NCI-H510A (cell line): ENCODE measurements at places on chromosomes 1 and 21.

GRCh38 chr1:202013603-202014002 is 3.2 kb downstream of the ELF3 start:
- no peak for DNase-seq

- DNase-seq = no peak
Measured at GRCh38 chr1:63807046-63807445, 33.2 kb downstream of the ROR1 start.

- DNase-seq = peak; percentile 81
Measured at GRCh38 chr1:23528250-23528978, 2.6 kb downstream of the E2F2 start.

DNA sequence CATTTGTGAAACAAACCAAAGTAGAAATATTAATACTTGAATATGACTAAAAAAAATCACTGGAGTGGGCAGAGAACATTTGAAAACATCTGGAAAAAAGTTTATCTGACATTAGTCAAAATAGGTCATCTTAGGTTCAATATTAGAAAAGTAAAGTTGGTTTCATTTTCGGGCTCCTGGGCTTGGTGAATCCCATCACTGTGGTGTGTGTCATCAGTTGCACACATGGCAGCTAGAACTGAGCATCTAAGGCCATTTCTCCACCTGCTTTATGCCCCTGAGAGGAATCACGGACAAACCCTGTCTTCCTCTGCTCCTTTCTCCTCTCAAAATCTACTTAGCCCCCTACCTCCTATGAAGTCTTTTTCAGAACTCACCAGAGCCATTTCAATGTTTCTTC is 5.4 kb downstream of the HSD11B1 start:
- no peak for DNase-seq

GRCh38 chr1:154264454-154264853 is 8.0 kb upstream of the HAX1 start:
- no peak for DNase-seq

- DNase-seq = no peak
Measured at GRCh38 chr1:172898866-172899265, 151.9 kb downstream of the TNFSF18 start.

DNA sequence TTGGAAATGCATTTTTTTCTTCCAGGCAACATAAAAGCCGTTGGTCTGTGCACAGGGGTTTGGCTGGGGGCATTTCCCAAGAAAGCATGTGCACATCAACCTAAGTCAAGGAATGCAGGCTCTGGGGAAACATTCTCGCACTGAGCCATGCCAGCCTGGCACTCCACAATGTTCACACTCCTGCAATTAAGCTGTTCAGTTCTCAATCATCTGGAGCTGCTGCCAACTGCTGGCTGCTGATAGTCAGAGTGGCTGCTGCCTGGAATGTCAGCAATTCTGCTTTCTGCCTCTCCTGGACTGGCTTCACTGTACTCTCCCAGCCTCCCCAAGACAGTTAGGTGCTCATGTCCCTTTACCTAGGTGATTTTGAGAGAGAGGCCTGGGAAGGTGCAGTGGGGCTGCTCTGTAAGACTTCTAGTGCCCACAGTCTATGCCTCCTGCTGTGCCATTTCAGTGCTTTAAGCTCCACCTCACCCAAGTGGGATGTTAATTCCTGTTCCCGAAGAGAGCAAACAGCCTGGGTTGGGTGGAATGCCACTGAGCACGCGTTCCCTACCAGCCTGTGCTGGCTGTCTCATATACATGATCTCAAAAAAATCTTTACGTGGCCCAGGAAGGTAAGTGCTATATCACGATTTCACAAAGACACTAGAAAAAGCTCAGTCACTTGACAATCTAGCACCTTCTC is 131.7 kb downstream of the BRINP2 start:
- DNase-seq = no peak

DNA sequence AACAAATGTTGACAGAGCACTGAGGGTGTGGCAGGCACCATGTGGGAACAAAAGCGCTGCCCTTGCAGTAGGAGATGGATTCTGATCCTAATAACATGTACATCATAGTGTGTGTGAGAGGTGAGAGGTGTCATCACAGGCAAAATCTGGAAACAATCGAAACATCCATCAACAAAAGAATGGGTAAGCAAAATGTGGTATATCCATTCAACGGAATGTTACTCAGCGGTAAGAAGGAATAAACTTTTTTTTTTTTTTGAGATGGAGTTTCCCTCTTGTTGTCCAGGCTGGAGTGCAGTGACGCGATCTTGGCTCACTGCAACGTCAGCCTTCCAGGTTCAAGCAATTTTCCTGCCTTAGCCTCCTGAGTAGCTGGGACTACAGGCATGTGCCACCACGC is 112.3 kb downstream of the ACTL8 start:
- DNase-seq = no peak

DNA sequence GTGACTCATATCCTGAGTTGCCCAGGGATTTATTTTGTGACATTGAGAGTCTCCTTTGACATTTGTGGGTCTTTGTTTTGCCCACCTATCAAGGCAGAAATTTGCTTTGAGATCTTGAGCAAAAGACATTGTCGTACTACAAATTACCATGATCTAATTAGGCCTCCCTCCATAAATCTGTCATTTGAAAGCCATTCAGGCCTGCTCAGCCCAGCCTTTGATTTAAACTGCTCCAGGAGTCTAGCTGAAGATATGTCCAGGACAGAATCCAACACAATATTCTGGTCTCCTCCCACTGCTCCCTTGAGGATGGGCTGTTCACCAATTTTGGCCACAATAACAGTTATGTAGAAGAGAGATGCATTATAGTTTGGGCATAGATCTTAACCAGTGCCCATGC is 86.7 kb downstream of the PROX1 start:
- no peak for DNase-seq

GRCh38 chr1:29961293-29962059 is 725.2 kb downstream of the PTPRU start:
- DNase-seq = no peak

DNA sequence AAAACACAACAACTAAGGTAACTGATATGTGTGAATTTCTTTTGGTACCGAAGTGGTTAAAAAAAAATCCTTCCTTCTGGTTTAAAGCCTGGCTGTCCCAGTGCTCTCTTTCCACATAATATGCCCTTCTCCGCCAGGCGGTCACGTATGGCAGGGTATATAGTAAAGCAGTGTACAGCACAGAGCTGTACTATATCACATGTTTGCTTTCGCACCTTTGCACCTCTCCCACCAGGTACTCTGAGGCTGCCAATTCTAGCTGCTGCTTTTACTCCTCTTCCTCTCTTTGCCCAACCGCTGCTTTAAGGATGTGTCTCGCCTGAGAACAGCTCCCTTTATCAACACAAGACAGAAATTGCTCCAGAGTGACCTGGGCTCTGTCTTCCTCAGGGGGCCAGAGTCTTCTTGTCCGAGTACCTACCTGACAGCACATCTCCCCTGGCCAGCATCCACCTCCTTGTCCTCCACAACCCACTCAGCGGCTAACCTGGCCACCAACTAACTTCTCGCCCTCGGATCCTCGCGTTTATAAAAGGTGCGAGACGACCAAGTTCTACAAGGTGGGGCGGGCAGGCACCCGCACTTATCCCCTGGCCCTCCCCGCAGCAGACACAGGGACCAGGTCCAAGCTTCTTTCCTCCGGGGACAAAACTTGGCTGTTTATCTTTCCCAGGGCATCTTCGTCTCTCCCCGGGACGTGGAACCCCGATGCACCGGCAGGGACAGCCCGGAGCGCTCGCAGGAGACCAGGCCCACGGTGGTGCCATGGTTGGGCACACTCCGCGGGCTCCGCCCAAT is 1.6 kb downstream of the COLGALT2 start:
- no peak for DNase-seq

GRCh38 chr21:45378258-45378966 is 26.6 kb upstream of the COL18A1 start:
- no peak for DNase-seq

DNA sequence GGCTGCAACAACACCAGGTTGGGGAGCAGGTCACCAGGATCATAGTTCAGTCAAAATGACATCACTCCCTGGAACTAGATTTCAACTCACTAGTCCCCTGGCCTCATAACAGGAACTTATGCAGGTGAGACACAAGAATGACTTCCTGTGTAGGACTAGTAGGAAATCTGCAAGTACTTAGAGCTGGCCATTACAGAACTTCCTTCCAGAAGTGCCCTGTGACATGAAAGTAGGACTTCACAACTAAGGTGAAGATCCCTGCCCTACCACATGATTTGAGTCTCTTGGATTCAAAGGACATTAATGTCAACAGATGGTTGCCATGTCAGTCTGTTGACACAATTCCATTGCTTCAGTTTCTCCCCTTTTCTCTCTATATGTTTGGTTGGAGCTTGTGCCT is 223.1 kb downstream of the RPS6KC1 start:
- DNase-seq = no peak

GRCh38 chr1:229434641-229435051 is 752 bp upstream of the ACTA1 start:
- DNase-seq = no peak

GRCh38 chr1:29450591-29450990 is 214.3 kb downstream of the PTPRU start:
- no peak for DNase-seq

DNA sequence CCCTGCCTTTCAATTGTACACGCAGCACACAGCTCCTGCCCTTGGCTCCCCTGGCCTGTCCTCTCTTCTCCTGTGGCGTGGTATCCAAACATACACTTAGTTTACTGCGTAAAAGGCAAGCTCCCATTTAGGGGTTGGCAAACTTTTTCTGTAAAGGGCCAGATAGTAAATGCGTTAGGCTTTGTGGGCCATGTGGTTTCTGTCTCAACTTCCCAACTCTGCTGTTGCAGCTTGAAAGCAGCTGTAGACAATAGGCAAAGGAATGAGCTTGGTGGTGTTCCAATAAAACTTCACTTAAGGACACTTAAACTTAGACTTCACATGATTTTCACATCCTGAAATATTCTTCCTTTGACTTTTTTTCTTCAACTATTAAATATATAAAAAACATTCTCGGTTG is 63.3 kb downstream of the RHOU start:
- DNase-seq = no peak

GRCh38 chr1:178495158-178495557 is 1.6 kb downstream of the CLEC20A start:
- DNase-seq = no peak

DNA sequence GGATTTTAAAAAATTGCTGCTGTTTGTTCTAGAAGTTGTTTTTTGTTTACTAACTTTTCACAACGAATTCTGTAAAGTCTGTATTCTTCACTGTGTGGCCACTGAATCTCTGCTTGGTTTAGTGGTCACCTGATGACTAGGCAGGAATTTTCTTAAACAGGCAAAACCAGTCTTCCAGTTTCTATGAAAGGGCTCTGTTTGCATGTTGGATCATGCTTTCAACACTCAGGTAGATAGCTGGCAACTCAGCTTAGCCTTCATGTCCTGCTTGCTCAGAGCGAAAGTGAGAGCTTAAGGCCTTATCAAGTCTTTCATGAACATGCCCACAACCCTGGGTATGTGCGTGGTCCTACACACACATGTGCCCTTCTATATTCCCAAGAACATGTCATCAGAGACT is 52.4 kb upstream of the CCDC190 start:
- DNase-seq = no peak

- peak; percentile 78 for DNase-seq
Measured at GRCh38 chr1:84689514-84690396, 506 bp downstream of the SSX2IP start.

GRCh38 chr1:247906504-247907047 is 11.2 kb downstream of the OR2W3 start:
- DNase-seq = no peak

GRCh38 chr1:214426426-214426812 is 125.0 kb downstream of the PTPN14 start:
- DNase-seq = no peak

DNA sequence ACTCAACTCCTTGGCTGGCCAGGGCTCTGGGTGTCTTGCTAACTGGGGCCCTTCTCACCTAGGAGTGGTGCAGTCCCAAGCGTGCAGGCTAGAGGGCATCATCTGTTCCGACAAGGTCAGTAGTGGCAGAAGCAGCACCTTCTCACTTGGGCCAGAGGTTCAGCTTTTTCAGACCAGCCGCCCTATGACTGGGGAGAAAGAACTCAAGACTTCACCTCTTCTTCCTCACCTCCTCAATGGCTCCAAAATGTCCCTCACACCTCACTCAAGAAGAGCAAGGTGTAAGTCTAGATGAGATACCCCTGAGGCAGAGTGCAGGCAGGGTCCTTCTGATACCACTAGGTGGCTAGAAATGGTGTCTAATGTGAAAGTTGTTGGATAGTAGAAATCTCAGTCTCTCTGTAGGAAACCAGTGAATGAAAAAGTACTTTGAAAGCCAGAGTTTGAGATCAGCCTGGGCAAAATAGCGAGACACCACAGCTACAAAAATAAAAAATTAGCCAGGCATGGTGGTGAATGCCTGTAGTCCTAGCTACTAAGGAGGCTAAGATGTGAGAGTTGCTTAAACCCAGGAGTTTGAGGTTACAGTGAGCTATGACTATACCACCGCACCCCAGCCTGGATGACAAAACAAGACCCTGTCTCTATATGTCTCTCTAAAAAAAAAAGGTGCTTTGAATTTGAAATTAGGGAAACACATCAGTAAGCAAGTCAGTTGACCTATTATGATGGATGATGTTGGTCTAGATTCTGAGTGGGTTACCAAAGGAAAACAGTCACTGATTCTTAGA is 8.6 kb upstream of the IL20 start:
- no peak for DNase-seq

DNA sequence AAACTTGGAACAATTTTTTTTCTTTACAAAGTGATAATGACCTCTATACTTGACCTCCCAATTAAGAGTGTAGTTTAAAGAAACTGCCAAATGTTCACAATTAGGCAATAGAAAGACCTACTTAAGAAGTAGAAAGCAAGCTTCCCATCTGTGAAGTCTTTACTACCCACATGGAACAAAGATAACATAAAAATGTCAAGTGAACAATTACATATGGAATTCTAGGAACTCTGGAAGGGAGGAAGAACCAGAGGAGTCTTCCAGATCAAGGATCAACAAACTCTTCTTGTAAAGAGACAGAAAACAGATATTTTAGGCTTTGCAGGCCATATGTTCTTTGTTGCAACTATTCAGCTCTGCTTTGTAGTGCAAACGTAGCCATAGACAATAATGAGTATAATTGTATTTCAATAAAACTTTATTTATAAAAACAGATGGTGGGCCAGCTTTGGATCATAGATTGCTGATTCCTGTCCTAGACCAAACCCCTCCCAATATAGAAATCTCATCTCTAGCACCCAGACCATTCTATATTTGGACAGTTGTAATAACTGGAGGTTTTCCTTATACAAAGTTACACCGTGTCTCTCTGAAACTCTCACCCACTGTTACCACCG is 68.4 kb upstream of the MAGI3 start:
- DNase-seq = no peak

DNA sequence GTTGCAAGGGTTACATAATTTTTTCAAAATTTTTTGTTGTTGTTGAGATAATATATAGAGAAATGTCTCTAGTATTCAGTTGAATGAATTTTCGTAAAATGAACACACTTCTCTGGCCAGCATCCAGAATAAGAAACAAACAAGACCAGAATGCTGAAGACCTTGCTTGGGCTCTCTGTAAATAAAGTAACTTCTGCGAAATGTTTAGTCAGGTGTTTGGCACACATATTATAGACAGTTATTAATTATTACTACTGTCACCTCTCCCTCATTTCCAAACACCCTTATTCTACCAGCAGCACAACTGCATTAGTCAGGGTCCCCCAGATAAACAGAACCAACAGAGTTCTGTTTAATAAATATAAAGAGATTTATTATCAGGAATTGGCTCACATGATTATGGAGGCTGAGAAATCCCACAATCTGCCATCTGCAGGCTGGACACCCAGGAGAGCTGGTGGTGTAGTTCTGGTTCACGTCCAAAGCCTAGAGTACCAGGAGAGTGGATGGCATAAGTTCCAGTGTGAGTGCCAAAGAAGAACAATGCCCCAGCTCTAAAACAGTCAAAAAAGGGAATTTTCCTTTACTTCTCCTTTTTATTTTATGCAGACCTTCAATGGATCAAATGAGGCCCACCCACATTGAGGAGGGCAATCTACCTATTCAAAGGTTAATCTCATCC is 44.1 kb upstream of the KCND3 start:
- DNase-seq = no peak
